Activated CD4-positive, alpha-beta T cell treated with anti-CD3 and anti-CD28 coated beads for 24 hours (primary cell): ENCODE measurements at places on chromosomes 13 and 19.

- no peak for DNase-seq
These were observed 7.3 kb upstream of the MEDAG start for GRCh38 chr13:30898678-30899241.

DNA sequence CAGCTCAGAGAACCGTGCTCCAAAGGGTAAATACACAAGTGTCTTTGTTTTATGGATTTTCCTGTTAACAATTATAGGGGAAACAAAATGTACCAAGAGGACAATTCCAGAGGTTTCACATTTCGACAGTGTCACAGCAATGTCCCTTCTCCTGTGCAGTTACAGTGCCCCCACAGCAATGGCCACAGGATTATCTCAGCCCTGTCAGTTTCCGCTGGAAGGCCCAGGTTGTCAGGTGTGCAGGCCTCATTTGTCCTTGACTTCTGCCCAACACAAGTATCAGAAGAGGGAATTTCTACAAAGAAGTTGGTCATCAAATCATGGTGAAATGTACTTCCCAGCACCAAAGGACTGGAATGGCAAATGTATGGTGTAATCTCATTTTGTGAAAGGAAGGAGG is 11.2 kb upstream of the N4BP2L2 start:
- no peak for DNase-seq

- DNase-seq = no peak
These were observed 58.0 kb downstream of the TBC1D4 start for GRCh38 chr13:75423946-75424345.

GRCh38 chr13:97019236-97019635 is 25.0 kb upstream of the OXGR1 start:
- DNase-seq = no peak

DNA sequence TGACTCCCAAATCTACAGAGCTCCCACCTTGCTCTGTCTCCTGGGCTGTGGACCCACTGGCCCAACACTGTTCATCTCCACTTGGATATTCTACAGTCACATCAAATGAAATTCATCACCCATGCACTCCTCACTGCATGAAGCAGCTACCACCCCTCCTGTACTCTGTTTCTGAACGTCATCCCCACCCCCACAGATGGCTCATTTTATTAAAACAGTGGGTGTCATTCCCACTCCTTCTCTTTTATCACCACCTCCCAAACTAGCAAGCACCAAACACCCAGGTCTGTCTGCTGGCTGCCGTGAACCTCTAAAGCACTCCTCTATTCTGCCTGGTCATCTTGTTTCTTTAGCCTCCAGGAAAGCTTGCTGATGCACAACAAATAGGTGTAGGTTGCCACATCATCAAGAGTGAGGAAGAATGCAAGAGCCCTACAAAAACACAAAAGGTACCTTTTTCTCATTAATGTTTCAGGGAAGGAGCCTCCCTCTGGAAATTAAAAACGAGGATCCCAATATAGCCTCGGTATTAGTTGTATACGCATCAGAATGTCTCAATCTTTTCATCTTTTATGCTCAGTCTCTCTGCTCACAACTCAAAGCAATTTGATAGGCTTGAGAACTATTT is 91.8 kb downstream of the MIPEP start:
- no peak for DNase-seq

DNA sequence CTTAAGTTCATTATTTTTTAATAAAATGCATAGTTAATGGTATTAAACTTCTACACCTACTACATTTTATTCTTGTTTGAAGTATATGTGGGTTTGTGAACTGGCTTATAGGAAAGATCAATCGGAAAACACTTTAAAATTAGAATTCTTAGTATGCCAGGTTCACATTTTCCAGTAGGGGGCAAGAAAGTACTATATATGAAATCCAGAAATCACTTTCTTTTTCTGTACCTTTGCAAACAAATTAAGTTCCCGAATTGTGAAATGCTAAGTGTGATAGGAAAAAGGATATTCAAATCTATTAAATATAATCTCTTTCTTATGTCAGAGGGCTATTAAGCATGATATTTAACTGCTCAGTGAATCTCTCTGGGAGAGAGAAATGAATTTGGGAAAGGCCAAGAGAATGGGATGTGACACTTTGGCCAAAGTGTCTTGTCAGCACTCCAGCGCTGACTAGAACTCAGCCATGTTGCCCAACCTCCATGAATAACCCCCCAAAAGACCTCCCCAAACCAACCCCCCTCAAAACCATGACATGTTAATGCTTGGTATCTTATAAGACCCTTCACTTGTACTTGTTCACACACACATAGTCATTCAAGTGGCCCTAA is 122.6 kb upstream of the SLC10A2 start:
- no peak for DNase-seq

DNA sequence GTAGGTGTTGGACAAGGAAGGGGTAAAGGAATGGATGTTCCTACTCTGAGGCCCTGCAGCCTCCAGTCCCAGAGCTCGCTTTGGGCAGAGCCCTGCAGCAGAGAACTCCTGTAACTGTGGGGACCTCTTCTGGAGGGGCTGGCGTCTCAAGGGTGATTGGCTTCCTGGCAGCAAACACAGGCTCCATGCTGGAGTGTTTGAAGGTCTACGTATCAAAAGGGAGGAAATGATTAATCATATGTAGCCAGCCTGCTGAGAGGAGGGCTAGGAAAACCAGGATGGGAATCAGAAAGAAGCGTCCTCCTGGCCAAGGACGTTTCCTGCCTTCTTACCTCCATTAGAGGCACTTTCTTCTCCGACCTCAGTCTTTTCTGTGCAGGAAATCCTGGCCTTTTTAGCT is 208.5 kb downstream of the TSHZ3 start:
- DNase-seq = no peak
